Posterior cingulate gyrus (tissue), 11 donors: ENCODE measurements at places on chromosomes 5 and 9.

DNA sequence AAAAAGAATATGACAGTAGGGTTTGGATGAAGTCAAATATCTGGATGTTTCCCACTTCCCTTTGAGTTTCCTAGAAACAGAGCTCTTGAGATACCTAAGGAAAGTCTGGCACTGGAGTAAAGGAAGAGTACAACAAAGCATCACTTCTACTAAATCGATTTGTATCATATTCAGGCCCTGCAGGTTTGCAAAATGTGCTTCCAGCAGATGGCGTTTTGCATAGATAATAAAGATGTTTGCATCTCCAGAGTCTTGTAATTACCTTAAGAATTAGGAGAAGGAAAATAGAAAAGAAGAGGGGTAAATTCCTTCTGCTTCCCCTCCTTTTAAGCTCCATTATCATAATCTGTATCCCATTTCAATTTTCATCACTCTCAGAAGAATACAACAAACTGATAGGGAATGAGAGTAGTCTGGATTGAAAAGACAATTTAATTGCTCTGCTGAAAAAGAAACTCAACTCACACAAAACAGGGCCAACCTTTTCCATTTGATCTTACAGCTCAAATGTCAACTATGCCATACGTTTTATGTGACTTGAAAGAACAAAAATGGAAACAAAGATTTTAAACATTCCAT, 380.4 kb downstream of the PTPRD start:
- no peak for DNase-seq

- DNase-seq: no peak
Measured at GRCh38 chr5:97531549-97531948, 348.5 kb upstream of the RIOK2 start.

DNA sequence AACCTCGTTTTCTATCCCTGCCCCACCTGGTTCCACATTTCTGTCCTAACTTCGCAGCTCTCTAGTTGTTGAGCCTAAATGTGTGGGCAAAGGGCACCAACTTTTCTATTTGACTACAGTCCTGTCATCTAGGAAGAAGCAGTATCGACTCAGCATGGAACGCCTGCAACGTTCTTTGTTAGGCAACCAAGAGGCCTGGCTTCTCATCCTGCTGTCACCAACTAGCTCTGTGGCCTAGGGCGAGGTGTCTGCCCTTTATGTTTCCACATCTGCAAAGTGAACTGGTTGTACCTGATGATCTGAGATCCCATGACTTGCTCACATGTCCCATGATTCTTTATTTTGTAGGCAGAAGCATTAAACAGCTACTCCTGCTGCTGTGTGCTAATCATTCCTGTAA, 248.9 kb downstream of the ADAMTSL1 start:
- no peak for DNase-seq

GRCh38 chr5:15807248-15807647, 307.3 kb downstream of the FBXL7 start:
- no peak for DNase-seq

DNA sequence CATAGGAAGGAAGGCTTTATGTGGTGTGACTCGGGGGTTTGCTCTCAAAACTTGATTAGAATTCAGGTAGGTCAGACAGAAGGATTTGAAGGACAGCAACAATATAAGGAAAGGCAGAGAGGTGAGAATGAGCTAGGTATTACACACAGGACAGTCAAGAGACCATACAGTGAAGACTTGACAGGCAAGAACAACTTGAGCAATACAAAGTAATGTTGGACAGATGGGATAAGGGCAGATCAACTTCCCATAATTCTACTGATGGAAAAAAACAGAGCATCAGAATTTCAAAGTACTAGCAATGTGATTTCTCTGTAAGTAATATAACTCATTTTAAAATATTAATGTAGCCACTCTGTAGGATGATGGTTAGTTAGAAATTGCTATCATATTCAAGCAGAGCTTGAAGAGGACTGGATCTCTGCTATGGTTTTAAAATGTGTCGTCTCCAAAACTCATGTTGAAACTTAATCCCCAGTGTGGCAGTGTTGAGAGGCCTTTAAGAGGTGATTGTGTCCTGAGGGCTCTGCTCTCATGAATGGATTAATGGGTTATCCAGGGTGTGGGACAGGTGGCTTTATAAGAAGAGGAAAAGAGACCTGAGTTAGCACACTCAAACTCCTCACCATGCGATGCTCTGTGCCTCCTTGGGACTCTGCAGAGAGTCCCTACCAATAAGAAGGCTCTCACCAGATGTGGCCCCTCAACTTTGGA, 22.4 kb upstream of the HOMER1 start:
- DNase-seq: no peak

DNA sequence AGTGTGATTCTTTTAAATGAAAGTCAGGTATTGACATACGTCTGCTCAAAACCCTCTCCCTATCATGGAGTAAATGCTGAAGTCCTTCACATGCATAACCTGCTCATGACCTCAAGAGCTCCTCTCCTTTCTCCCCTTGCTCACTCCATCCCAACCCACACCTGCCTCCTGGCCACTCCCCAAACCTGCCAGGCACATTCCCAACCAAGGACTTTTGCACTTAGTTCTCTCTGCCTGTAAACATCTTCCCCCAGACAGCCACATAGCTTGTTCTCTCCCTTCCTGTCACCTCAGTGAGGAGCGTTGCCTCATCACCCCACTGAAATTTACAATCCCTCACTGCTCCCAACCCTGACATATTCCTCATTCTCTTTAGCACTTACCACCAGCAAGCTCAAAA, 8.7 kb downstream of the SETD9 start:
- no peak for DNase-seq

DNA sequence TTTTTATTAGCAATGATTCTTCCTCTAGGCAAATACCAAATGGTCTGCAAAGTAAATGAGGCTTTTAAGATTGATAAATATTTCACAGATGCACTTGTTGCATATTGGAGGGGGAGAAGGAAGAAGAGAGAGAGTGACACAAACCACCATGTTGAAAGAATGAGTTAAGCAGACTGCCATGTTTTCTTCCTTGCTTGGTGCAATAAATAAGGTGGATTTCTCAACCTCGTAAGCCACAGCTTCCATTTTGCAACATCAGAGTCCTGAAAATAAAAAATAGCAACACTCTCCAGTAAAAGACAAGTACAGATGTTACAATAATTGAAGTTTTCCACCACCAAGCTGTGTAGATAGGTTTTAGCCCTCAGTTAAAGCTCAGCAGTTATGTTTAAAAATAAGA, 202.9 kb downstream of the SGCD start:
- no peak for DNase-seq

DNA sequence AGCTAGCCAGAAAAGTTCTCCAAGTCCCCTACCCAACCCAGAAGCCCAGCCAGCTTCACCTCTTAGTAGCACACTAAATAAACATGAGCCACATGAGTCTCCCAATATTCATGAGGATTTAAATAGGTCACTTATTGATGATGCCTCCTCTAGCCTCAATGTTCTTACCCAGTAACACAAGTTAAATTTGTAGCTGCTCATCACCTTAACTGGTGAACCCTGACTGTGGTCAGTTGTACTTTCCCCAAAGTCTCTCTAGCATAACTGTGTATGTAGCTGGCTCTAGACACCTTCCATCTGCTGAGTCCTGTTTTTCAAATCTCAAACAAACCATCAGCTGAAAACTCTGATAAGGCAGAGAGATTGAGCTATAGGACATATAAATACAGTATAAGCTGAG, 100.3 kb upstream of the ELAVL2 start:
- no peak for DNase-seq

DNA sequence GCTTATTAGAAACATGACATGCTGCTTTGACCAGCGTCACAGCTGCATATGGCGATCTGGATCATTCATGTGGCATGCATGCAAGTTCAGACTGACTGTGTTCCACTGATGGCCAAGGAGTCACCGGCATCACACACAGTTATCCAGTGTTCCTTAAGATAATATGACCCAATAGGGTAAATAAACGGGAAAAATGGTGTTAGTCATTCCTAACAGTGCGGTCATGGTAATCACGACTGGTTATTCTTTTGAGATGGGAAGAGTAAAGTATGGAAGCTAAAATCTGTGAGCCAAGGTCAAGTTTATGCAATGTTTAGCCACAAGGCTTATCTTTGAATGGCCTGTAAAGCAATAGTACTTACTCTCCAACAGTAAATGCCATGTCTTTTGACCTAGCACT, 29.3 kb upstream of the LVRN start:
- no peak for DNase-seq

- no peak for DNase-seq
Measured at GRCh38 chr5:131786036-131786435, 10.8 kb downstream of the FNIP1 start.

GRCh38 chr9:100700689-100701318, 122.9 kb downstream of the CAVIN4 start:
- DNase-seq: no peak

DNA sequence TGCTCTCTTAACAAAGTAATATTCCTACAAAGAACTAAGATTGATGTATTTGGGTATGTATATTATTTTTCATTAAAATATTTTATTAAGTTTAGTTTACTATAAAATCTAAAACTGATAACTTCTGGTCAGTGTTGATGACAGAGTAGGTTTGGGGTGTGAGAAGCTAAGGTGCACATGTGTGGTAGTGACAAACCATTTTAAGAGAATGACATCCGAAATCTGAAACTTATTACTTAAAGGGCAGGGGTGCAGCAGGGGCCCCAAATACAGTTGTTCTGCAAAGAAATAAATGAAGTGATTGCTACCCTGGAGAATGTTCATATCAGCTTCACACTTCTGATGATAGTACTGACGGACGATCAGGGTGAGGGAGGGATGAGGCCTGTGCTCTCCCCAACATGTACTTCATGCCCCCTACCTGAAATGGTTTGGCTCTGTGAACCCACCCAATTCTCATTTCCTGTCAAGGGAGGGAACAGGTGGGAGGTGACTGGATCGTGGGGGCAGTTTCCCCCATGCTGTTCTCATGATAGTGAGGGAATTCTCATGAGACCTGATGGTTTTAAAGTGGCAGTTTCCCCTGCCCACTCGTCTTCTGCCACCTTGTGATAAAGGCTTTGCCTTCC, 125.3 kb upstream of the RFX3 start:
- no peak for DNase-seq

DNA sequence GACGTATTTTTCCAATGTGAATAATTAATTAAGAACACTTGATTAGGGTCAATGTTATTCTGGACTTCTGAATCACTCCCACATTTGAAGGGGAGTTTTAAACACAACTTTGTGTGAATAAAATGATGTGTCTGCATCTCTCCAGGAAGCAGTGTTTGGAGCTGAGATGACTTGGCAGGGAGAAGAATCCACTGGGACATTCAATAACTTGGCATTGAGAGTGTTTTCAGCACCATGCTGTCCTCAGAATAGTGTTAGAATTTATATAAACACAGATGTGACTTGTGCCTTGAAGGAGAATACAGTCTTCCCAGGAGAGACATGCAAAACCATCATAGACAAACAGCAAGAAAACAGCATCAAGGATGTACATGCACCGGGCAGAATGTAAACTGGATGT, 32.7 kb upstream of the KCNMB1 start:
- no peak for DNase-seq

- no peak for DNase-seq
Measured at GRCh38 chr9:109759589-109759988, 20.4 kb upstream of the PALM2AKAP2 start.
